ENCODE measurements at places on chromosomes 4 and X. TPM values are rescaled to one million over a fixed set of nuclear protein-coding genes. Genes with fewer than 3 reads are reported as not detected.
A peak's percentile ranks its signal among the peaks of the same experiment; 100 is the strongest.

SOWAHD gene
- not detected for total RNA-seq

DOK7 gene
- 0.69 TPM for total RNA-seq

PPP1R2C gene
- not detected for total RNA-seq

- DNase-seq: no peak
These were observed 35.3 kb downstream of the CD99L2 start for GRCh38 chrX:150863191-150863590.

GRCh38 chrX:134206221-134206620, 30.8 kb upstream of the CCDC160 start:
- no peak for DNase-seq

- peak; percentile 38 for DNase-seq
These were observed 10.0 kb downstream of the CLCN4 start for GRCh38 chrX:10166731-10167151.

GRCh38 chr4:145843148-145843547, 95.5 kb downstream of the ZNF827 start:
- no peak for DNase-seq

GRCh38 chrX:22053481-22053880, 21.4 kb downstream of the PHEX start:
- no peak for DNase-seq

DNA sequence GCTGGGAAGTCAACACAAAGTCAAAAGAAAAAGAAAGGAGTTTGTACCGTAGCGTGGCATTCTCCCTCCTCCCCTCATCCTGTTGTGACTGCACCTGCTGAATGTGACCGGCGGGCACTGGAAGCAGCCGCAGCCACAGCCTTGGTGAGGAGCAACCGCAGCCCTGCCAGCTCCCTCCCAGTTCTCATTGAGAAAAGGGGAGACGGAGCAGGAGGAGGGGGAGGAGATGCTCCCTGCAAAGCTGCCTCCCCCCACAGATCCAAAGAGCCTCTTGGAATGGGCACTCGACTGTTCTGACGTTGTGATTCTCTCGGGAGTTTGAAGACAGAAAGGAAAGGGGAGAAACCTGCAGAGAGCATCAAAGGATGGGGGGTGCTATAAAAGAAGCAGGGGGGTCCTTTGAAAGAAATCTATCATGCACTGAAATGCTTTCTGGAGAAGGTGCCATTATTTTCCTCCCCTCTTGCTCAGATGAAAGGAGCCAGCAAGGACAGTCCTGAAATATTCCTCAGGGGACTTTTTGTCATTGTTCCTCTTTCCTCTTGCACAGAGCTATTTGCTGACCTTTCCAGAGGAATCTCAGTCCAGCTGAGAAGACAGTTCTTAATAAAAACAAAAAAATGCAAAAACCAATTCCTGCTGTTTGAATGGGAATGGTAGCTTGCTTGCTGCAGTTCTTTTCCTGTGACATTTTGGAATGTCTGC, 429.7 kb downstream of the MAPK10 start:
- peak; percentile 12 for DNase-seq

DNA sequence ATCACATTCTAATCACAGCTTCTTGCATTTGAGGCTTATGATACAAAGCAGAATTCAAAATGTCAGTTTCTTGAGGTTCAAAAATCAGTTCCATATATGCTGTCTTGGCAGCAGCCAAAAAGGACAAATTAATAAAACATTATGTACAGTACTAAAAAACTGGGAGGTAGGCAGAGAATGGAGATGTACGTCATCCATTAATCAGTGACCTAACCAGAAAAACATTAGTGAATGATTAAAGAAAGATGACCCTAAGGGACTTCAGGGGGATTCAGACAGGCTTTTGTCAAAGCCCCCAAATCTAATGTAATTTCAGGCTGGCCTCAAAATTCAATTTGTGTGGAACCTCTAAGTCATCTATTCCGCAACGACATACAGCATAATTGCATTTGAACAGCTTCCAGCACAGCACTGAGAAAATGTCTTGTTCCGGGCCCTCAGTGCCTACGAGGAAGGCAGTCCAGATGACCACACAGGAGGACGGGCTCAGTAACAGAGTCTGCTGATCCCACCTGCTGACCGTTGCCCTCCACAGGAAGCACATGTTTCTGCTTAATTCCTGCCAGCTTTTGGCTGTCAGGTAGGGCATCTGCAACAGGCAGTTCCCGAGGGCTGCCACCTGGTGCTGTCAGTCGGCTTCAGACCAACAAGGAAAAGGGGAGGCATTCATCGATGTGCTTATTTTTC, 83.8 kb upstream of the HHIP start:
- DNase-seq: peak; percentile 26

- DNase-seq: no peak
These were observed 56.1 kb downstream of the KDR start for GRCh38 chr4:55069248-55069647.

DNA sequence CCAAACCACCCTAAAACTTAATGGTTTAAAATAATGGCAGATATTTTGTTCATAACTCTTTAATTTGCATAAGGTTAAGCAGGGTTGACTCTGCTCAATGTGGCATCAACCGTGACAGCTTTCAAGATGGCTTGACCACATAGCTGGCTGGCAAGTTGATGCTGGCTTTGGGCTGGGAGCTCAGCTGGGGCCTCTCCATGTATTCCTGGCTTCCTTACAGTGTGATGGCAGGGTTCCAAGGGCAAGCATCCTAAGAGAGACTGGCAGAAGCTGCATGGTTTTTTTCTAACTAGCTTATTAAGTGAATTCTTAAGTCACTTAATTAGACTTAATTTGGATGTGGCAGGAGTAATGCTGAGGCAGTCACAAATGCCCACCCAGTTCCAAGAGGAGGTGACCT, 4.5 kb downstream of the RP2 start:
- no peak for DNase-seq

Data from endothelial cell (in vitro differentiated cells).